CD4-positive, alpha-beta T cell treated with Interleukin-4 for 4 hours (primary cell): ENCODE measurements at places on chromosomes 5 and 9.
A peak's percentile ranks its signal among the peaks of the same experiment; 100 is the strongest.

DNA sequence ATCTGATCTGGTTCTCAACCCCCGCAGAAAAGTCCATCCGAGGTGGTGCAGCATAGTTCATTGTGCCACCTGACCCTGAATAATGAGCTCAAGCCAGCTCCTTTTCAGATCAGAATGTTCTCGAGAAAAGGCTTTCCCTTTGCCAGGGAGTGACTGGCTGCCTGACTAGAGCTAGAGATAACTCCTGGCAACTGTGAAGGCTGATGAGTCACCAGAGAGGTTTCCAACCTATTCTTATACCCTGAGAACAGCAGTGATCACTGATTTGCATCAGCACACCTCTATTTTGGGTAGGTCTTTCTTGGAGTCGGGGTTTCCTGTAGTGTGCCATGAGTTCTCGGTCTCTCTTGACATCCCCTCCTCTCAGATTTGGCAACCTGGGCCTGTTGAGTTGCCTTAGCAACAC, 127.9 kb downstream of the PIK3R1 start:
- DNase-seq: peak; percentile 27

DNA sequence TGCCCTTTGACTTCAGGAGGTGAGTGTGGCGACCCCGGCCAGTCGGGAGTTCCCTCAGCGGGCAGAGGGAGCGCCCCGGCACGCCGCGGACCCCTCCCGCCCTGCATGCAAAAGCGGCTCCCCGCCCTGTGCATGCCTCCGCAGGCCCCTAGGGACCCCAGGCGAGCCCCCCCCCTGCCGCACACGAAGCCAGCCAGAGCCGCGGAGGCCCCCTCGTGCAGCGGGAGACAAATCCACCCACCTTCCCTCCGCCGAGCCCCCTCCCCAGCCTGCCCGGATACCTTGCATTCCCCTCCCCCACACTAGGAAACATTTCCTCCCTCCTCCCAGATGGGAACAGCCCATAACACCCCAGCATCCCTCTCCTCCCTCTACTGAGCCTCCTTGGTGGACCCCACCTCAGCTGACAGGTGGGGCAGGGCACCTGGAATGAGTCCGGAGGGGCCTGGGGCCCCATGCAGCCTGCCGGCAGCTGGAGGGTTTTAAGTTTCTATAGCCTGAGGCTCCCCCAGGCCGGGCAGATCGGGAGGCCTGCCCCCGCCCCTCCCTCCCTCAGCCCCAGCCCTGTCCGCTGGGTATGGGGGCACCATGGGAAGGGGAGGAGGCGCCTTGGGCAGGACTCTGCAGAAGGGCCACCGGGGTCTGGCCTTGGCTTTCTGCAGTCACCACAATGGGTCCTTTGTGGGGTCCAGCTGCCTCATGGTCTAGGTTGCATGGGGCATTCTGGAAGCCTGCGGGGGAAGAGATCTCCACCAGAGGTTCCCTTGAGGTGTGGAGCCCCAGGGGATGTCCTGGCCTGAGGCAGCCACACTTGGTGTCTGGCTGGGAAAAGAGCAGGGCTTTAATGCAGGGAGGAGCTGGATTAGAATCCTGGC, 601 bp downstream of the ERGIC1 start:
- DNase-seq: no peak

DNA sequence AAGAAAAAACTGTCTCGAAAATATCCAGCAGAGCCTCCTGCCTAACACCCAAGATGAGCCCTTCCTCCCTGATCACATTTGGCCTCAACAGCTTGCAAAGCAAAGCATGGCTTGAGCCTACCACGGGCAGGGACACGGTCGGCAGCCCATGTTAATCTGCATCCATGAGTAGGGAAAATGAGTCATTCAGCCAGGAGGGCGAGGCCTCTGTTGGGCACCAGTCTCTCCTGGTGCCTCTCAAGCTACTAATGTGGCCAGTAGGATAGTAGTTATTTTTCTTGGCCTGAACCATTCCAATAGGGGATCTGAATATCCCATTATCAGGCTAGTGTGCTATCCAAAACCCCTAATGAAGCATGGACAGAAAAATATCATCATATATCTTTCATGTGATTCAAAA, 43.0 kb upstream of the SHB start:
- DNase-seq: no peak

GRCh38 chr9:15300218-15300617, 6.8 kb downstream of the TTC39B start:
- DNase-seq: no peak

DNA sequence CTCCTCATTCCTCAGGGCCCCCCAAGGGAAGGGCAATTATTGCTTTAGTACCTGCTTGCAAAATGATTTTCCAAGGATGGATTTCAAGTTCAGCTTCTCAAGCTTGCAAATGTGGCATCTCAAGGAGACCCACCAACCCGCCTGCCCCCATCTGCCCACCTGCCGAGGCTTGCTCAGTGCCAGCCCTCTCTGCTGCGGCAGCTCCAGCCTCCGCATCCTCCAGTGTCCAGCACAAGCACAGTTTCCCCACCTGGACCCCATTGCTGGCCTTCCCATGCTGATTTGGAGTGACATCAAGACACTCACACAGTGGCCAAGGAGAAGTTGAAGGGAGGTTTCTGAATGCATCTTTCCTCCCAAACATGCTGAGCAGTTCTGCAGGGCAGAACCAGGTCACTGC, 31.2 kb downstream of the MED10 start:
- no peak for DNase-seq

DNA sequence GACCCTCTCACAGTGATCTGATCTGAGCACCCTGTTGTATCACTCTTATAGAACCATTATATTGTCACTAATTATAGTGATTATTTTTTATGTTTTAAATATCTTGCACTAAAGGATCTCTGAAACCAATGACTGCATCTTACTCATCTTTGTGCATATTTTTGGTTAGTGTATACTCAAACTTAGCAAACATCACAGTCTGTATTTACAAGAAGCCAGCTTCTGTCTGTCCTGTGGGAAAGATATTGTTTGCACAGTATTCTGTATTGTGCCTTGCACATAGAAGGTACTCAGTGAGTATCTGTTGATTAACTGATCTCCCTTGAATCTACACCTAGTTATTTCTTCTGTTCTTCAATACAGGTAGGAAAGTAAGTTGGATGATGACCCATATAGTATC, 131.5 kb downstream of the PAM start:
- DNase-seq: no peak

DNA sequence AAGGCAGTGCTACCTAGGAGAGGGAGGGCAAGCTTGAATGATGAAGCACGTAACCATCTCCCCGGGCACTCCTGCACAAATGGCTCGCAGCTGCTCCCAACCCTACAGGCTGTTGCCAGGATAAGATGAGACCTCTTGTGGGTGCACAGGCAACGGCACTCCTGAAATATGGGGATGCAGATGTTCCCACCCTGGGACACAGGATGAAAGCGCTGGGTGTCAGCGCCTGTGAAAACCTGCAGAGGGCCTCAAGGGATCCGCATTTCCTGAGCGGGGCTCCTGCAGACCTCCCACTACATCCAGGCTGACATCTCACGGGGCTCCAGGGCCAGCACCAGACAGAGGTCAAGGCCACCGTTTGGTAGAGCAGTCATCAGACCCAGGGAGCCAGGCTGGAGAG, 60.7 kb downstream of the SMIM23 start:
- DNase-seq: no peak

GRCh38 chr5:68689010-68689409, 404.8 kb upstream of the SLC30A5 start:
- no peak for DNase-seq

DNA sequence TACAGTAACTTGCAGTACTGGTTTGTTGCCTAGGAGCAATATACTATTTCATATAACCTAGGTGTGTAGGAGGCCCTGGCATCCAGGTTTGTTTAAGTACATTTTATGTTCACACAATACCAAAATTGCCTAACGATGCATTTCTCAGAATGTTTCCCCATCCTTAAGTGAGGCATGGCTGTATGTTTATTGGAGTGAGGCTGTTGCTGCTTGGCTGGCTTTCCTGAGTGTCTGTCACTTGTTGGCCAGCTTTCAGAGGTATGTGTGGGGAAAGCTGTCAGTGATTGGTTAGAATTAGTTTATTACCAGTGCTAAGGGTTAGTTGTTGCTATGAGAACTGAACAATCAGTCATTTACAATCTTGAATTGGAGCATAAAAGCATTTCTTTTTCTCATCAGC, 154.1 kb upstream of the CDH12 start:
- DNase-seq: no peak

DNA sequence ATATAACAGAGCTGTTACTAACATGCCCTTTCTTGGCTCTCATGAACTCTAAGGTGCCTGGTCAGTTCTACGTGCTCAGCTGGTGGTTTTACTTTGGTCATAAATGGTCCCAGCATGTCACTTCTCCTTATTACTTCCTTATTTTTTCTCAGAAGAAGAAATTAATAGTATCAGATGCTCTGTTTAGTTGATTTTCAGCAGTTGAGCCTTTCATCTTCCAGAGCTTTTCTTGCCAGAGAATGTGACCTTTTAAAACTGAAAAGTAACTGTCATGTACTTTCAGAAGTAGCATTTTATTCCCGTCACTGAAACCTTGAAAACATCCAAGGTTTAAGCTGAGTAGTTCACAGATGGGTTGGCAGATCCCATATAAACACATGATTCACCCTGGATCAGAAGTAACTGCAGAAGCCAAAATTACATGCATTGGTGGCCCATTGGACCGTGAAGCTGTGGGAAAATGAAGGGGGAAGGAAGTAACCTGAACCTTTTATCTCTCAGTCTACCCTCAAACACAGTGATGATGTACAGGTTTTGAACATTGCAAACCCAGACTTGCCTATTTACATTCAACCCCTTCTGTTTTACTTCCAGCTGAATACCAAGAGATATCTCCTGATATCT, 50.5 kb downstream of the HACD4 start:
- no peak for DNase-seq

GRCh38 chr5:31095796-31096195, 97.7 kb upstream of the CDH6 start:
- no peak for DNase-seq

DNA sequence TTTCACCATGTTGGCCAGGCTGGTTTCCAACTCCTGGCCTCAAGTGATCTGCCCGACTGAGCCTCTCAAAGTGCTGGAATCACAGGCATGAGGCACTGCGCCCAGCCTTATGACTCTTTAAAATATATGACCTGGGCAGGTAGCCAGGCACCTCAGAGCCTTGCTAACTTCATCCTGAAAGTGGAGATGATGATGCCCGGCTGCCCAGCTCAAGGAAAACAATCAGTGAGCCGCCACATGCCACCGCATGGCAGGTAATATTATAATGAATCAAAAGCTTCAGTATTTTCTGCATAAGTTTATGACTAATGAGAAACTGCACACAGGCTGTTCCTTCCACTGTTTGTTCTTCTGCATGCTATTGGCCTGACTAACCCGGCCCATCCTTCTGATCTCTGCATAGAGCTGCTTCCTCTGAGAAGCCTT, 30.4 kb upstream of the DMRT1 start:
- no peak for DNase-seq
